ENCODE measurements at places on chromosomes 11 and 22. TPM values are rescaled to one million over a fixed set of nuclear protein-coding genes. Genes with fewer than 3 reads are reported as not detected.

GRCh38 chr11:120925944-120926343, 98.0 kb upstream of the TBCEL start:
- no peak for DNase-seq

DNA sequence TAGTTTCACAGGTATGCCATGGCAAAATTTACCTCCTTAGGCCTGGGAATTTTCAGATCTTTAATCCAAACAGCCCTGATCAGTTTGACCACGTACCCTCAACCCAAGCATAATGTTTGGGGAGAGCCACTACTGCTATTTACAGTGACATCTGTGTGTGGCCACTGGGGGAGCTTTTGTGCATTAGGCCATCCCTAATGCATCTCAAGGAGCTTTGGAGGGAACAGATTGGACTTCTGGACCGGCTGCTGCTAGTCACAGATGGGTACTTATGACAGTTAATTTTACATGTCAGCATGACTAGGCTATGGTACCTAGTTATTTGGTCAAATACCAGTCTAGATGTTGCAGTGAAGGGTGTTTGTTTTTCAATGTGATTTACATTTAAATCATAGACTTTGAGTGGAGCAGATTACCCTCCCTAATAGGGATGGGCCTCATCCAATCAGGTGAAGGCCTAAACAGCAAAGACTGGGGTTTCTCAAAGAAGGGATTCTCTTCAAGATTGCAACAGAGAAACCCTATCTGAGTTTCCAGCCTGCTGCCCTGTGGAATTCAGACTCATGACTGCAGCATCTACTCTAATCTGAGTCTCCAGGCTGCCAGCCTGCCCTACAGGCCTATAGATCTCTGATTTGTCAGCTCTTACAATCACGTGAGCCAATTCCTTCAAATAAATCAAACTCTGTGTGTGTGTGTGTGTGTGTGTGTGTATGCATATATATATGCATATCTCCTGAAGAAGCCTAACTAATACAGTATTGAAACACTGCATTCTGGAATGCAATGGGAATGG, 38.0 kb upstream of the GALNT18 start:
- no peak for DNase-seq

DNA sequence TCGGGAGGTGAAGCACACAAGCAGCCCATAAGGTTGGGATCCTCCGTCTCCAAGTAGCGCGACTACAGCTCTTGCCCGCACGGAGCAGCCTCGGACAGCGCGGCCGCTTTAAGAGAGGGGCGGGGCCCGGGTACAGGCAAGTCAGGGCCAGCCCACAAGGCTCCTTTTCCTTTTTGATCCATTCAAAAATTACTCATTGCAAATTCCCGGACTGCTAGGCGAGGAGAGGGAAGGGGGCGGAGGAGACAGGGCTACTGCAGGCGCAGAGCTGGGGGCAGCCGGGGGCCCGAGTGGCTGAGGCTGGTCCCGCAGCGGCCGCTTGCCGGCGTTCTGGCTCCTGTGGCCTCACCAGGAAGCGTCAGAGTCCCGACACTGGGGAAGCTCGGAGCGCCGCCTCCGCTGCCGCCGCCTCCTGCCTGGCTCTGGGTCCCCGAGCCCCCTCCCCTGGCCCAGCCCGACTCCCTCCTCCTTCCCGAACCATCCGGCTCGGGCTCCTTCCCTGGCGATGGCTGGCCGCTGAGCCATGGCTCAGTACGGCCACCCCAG, at the start of gene UBASH3B:
TSS of gene UBASH3B (plus strand) at position 196 of the 546 bp plus-strand sequence. CDS start at position 524, 328 bp downstream.
- DNase-seq = peak; percentile 84

DNA sequence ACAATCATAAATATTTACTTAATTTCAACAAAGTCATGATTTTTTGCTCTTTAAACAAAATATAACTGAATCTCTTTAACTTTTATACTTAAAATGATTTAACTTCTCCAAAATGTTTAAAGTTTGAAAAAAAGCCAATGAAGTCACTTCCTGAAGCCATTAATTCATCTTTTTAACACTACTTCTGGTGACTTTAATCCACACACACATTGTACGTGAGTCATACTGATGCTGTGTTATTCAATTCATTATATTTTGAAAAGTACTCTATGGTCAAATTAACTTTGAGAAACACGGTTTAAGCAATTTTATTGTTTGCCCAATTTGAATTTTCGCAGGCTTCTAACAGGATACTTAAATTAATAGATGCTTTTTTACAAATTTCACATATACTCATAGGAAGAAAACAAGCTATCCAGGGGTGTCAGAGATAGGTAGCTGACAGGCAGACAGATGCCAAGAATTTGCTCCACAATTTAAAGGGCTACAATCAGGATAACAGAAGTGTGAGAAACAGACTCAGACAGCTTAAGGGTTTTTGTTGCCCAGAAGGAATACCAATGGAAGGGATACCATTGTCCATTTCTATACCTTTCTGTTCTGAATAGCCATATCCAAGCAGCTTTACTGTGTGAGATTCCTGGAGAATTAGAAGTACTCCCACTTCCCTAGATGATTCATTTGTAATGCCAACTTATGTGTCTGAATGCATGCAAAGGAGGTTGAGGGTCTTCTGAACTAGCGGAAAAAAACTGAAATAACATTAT, 118.4 kb downstream of the RBFOX2 start:
- DNase-seq = no peak

GRCh38 chr11:121039971-121040613, 16.2 kb downstream of the TBCEL start:
- DNase-seq = no peak

DNA sequence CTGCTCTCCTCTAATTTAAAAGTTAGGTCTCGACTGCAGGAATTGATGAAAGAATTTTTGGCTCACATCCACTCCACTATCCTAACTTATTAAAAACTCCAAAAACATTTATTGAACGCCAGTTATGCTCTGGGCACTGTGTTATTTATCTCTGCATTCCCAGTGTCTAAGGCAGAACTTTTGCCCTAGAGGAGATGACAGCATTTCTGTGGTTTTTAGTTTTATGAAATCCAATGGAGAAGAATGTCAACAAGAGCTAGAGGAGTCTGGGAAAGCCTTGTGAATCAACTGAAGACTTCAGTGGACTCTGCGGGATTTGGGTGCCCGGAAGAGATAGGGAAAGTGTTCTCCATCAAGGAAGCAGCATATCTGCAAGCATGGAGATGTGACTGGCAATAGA, 217.0 kb upstream of the PGR start:
- no peak for DNase-seq

DNA sequence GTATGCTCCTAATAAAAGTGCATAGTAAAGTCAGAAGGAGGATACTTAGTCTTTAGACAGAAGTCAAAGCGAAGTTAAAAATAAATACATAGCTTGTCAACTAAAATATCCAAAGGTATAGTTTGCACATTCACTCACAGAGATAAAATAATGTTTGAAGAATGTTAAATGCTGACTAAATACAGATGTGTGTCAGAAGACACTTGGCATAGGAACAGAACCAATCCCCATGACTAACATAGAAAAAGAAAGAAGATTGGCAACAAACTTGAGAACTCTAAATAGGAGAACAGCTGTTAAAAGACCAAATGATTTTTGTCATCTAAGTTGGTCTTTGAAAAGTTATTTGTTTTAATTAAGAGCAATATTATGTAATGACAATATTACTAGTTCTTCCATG, 1172.1 kb upstream of the RAG2 start:
- no peak for DNase-seq

- DNase-seq = no peak
Observed at GRCh38 chr11:61010466-61011228, 39.2 kb downstream of the CD6 start.

- DNase-seq = no peak
Observed at GRCh38 chr11:45778341-45778740, 26.6 kb upstream of the SLC35C1 start.

DNA sequence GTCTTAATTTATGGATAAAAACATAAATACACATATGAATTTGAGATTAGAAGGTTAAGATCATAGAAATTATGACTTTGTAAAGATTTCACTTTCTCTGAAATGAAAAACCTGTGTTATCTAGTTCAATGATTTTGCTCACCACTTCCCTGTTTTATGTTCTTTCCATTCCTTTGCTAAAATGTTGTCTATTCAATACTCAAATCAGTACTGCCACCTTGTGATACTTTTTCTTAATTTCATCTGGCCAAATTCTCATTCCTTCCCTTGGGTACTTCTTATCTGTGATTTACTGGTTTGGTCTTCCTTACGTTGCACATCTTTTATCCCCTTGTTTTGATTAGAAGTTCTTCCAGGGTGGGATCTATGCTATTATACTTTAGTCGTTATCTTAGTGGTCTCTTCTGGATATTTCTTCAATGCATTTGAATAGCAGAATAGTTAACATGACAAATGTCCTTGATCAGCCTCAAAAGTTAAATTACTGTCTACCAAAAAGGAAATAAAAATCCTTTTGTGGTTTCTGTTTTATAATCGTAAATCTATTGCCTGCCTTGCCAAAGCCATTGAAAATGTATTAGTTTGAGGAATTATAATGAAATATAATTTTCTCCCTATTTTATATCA, 197.0 kb downstream of the PGR start:
- DNase-seq = no peak

GRCh38 chr22:16695261-16695660, 102.7 kb upstream of the CCT8L2 start:
- no peak for DNase-seq

- DNase-seq = no peak
Observed at GRCh38 chr11:41866525-41866924, 407.1 kb upstream of the LRRC4C start.

- DNase-seq = peak; percentile 10
Observed at GRCh38 chr11:8283465-8284230, 20.0 kb upstream of the LMO1 start.

DNA sequence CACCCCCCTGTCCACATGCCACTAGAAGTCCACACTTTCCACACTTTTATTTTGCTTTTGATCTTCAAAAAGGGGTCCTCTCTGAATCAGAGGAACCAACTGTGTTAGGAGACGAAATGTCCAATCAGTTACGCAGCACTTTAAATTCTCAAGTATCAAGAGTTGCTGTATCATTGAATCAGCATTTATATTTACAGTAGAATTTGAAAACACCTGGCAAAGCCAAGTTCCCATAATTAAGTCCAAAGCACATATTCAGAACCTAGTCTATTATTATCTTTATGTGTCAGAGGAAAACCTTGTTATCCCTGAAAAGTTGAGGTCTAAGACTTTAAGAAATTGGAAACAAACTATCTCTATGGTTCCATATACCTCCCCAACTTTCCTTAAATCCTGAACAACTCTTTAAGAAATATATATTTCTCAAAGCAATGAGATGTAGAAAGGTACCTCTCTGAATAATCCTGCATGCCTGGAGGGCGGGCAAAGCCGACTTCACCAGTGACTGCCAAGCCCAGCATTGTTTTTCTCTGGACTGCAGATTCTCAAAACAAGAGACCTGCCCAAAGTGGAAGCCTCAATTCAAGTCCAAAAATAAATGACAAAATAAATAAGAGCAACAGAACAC, 75.9 kb upstream of the ARFGAP3 start:
- DNase-seq = no peak

DNA sequence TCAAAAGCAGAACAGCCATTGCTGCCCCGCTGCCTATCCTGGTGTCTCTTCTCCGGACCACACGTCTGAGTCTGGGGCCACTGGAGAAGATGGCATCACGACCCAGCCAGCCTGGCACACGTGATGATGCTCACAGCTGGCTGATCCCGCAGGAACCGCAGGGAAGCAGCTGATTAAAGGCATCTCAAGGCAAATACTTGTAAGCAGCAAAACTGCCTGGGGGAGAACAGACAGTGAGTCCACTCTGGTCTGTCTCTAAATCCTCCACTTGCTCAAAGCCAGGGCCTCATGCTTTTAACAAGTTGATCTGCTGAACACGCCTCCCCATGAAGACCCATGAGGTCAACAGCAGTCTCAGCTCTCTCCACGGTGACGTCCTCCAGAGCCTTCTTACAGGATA, 108.6 kb downstream of the BRD1 start:
- DNase-seq = no peak

DNA sequence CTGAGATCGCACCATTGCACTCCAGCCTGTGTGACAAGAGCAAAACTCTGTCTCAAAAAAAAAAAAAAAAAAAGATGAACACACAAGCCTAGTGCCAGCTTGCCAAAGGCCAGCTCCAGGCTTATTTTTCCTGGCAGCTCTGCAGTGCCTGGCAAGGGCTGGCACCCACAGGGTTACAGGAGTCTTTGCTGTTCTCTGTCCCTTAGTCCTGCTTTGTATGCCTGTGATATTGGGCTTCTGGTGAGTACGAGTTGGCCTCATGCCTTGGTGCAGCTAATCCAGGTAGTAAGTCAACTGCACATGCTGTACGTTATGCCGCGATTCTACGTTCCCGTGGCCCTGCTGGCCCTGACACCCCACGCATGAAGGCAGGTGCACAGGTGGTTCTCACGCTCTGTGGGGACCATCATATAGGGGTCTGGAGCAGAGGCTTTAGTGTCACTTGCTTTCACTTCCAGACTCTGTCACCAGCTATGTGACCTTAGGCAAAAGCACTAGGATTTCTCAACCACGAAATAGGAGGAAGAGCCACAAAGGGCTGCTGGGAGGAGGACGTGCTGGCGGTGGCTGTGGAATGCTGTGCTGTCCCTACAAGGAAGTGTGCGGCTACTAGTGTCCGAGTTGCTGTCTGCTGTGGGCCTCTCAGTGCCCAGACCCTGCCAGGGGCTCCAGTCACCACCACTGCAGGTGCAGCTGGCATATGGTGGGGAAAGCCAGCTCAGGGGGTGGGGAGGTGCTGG, 21.4 kb upstream of the RASL10A start:
- no peak for DNase-seq

DNA sequence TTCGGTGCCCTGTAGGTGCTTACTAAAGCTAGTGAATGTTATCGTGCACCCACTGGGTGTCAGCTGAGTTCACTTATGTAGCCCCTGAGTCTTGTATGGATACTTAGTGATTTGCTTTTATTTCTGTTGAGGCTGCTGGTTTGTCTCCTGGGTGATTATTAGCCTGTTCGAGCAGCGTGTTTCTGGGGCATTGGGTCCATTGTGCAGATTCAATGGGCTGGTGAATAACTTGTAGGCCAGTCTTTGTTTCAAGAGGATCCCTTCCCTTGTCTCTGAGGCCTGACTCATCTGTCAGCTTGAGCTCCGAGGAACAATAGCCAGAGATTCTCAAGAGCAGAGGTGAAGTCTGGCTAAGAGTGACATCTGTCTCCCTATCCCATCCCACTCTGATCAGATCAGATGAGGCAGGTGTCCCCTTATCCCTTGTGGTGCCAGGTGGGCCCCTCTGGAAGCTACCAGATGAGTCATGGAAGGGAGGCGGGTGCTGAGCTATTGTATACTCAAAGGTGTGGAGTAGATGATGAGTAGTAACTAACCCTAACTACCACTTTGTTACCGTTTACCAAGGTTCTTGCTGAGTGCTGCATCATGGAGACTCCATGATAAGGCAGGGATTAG, 3.7 kb downstream of the MIAT start:
- no peak for DNase-seq

DNA sequence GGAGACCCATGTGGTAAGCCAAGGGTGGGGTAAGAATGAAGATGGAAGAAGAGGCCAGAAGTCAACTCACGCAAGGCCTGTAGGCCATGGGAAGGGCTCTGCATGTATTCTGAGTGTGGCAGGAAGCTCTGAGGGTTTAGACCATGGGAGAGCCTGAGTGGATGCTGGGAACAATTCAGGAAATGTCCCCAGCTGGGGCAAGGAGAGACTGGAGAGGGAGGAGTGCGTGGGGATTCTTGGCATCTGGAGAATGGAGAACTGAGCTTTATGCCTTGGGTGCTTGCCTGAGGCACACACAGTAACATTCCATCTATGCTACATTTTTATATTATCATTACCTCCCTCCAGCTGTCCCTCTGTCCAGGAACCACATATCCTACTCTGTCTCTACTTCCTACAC, 50.4 kb upstream of the CD82 start:
- DNase-seq = no peak

The BIK gene
- total RNA-seq = not detected

The OR5A1 gene
- not detected for total RNA-seq

The PDGFD gene
- total RNA-seq = 15.3 TPM

The ABCC8 gene
- 9.6 TPM for total RNA-seq

The GLYAT gene
- not detected for total RNA-seq

Measured in heart left ventricle (tissue), 16 donors.